Neural progenitor cell (in vitro differentiated cells): ENCODE measurements at places on chromosomes 5 and 9. TPM values are rescaled to one million over a fixed set of nuclear protein-coding genes. Genes with fewer than 3 reads are reported as not detected.
A peak's percentile ranks its signal among the peaks of the same experiment; 100 is the strongest.

GRCh38 chr5:67249590-67249895 lies 52.9 kb upstream of the CD180 start:
- no peaks in the 10 kb centered on the region for H3K36me3 ChIP-seq
- no peak overlapping the region for H3K27ac ChIP-seq
- DNase-seq = no peak
- H3K27me3 ChIP-seq = no peaks in the 10 kb centered on the region
- peaks cover 6% of the 10 kb centered on the region for H3K4me1 ChIP-seq

DNA sequence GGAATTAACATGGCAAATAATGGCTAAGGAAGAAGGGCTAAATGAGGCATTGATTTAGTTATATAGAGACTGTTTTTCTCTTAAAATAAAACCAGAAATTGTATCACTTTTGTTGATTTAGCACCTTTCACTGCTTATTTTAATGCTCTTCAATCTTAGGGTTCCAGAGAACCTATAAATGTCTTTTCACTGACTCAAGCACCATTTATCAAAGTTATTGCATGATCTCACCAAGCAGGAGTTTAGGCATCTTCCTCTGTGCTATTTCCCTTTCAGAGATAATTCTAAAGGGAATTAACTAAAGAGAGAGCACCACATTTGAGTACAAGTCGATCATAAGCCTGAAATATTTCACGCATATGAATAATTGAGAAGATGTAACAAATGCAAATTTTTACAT lies 357.1 kb downstream of the CDH18 start:
- no peak overlapping the region for H3K27ac ChIP-seq
- no peak overlapping the region for H3K4me3 ChIP-seq
- no peaks in the 10 kb centered on the region for H3K27me3 ChIP-seq
- no peaks in the 10 kb centered on the region for H3K36me3 ChIP-seq

GRCh38 chr5:6674886-6675285 lies 38.3 kb upstream of the TENT4A start:
- H3K4me3 ChIP-seq = no peak overlapping the region
- H3K27ac ChIP-seq = no peak overlapping the region
- no peaks in the 10 kb centered on the region for H3K27me3 ChIP-seq
- no peaks in the 10 kb centered on the region for H3K4me1 ChIP-seq
- DNase-seq = no peak

DNA sequence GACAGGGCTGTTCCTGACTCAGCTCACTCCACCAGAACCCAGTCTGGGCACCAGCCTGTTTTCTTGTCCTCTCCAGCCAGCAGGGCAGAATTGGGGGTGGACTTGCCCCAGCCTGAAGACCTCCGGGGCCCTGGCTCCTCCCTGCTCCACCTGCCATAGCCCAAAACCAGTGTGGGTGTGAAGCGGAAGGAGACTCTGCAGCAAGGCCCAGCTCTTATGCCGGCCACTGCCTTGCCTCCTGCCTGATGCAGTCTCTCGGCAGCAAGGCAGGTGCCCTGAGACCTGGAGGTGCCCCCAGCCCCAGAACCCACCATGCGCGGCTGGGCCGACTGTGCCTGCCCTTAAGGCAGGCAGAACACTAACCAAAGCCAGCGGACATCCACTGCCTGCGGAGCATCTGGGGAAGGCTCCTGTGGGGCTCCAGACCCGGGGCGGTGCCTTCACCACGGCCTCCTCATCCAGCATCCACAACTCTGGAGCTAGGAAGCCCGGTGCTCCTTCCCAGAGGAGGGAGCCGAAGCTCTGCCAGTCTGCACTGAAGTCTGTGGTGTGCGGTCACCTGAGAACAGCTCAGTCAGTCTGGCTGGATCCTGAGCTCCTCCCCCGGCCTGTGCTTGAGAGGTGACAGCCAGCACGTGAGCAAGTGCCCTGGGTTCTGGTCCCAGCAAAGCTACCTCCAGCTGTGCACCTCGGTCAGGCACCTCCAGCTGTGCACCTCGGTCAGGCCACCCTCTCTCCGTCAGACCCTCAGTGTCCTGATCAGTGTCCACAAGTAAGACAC lies 116.7 kb downstream of the ADAMTS2 start:
- peaks cover 13% of the 10 kb centered on the region for H3K4me1 ChIP-seq
- no peaks in the 10 kb centered on the region for H3K36me3 ChIP-seq
- peak; percentile 49 for DNase-seq
- no peaks in the 10 kb centered on the region for H3K27me3 ChIP-seq
- H3K27ac ChIP-seq = no peak overlapping the region
- no peak overlapping the region for H3K4me3 ChIP-seq

DNA sequence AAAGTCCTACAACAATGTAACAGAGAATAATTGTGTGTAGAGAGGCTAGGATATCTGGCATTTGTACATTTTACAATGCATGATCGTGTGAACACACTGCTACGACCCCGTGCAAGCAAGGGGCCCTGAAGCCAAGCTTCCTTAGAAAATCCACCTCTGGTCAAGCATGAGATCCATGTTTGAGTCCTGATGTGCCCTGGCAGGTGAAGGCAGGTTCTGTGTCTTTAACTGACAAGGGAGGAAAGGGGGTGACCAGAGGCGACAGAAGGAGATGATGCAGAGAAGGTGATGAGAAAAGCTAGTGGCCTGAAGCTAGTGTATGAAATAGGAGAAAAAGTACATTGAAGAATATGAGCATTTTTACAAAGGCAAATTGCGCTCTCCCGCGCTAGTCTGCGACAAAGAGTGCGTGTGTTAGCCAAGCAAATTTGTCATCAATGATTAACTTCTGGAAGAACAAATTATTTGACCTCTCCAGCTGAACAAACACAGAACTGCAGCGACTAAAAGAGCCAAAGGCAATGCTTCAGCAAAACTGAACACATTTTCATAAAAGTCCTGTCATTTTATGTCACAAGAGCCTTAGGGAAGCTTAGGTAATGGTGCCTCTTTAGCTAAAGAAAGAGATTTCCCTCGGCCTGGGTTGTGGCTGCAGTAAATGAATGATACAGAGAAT lies 101.7 kb upstream of the DAPK1 start:
- no peak for DNase-seq
- no peak overlapping the region for H3K4me3 ChIP-seq
- no peak overlapping the region for H3K27ac ChIP-seq
- H3K4me1 ChIP-seq = no peaks in the 10 kb centered on the region

GRCh38 chr9:99130069-99130468 lies 25.2 kb downstream of the TGFBR1 start:
- H3K27ac ChIP-seq = no peak overlapping the region
- H3K27me3 ChIP-seq = no peaks in the 10 kb centered on the region
- H3K4me1 ChIP-seq = no peaks in the 10 kb centered on the region
- no peak overlapping the region for H3K4me3 ChIP-seq
- DNase-seq = no peak

DNA sequence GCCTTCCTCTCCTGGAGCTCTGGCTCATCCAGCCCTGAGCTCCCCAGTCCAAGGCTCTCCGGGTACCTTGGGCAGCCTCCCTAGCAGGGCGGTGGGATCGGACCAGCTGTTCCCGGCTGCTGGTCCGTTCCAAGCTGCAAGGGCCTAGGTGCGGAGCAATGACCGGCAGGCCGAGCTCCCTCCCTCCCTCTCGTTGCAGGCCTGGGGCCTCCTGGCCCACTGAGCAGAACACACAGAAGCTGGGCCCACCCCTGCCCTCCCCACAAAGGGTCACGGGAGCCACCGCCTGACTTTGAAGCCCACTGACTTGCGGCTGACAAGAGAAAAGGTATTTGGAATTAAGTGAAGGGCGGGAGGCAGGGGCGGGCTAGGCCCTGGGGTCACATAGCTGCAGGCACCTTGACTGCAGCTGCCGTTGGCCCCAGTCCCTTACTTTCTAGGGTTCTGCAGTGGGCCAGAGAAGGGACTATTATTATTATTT lies 104.7 kb upstream of the IER5L start:
- H3K4me3 ChIP-seq = no peak overlapping the region
- H3K27ac ChIP-seq = no peak overlapping the region
- no peaks in the 10 kb centered on the region for H3K27me3 ChIP-seq
- H3K4me1 ChIP-seq = peaks cover 30% of the 10 kb centered on the region
- H3K36me3 ChIP-seq = no peaks in the 10 kb centered on the region

GRCh38 chr5:104247260-104247659 lies 684.7 kb upstream of the NUDT12 start:
- no peak overlapping the region for H3K27ac ChIP-seq
- DNase-seq = no peak
- no peak overlapping the region for H3K4me3 ChIP-seq
- H3K27me3 ChIP-seq = no peaks in the 10 kb centered on the region

DNA sequence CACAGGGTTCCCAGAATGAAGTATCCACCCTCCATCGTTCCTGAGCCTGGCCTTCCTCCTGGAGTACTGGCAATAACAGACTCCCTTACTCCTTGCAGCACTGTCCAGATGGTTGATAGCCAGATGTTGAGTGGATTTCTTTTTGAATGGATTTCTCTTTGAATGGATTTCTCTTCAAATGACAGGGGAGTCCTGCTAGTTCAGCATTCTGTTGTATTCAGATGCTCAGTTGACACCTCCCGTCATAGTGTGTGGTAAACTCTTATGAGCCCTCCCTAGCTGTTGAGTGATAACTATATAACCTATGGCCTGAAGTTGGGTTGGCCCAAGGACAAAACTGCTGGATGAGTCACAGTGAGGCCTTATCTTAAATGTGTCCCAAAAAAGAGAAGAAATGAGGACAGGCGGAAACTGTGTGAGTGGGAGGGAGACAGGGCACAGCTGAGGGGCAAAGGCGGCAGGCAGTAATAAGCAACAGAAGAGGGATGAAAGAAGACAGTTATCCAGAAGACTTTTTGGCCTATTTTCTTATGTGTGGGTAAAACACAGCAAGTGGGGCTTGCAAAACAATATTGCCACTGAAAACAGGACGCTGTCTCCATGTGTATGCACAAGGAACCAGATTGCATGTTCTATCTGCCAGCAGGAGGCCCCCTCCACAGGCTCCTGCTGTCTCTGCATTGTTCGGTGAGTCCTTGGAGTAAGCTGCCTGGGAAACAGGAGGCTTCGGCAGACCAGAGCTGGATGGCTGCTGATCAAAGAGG lies 209.5 kb upstream of the S1PR3 start:
- H3K27me3 ChIP-seq = no peaks in the 10 kb centered on the region
- peaks cover 65% of the 10 kb centered on the region for H3K4me1 ChIP-seq
- peak; percentile 67 for DNase-seq

GRCh38 chr5:137609127-137609526 lies 110.0 kb upstream of the SPOCK1 start:
- no peak overlapping the region for H3K4me3 ChIP-seq
- no peaks in the 10 kb centered on the region for H3K27me3 ChIP-seq
- no peak overlapping the region for H3K27ac ChIP-seq
- H3K36me3 ChIP-seq = no peaks in the 10 kb centered on the region
- H3K4me1 ChIP-seq = peaks cover 6% of the 10 kb centered on the region

GRCh38 chr9:108553111-108553635 lies 302.6 kb downstream of the ACTL7B start:
- no peaks in the 10 kb centered on the region for H3K36me3 ChIP-seq
- no peak overlapping the region for H3K27ac ChIP-seq
- no peak for DNase-seq

DNA sequence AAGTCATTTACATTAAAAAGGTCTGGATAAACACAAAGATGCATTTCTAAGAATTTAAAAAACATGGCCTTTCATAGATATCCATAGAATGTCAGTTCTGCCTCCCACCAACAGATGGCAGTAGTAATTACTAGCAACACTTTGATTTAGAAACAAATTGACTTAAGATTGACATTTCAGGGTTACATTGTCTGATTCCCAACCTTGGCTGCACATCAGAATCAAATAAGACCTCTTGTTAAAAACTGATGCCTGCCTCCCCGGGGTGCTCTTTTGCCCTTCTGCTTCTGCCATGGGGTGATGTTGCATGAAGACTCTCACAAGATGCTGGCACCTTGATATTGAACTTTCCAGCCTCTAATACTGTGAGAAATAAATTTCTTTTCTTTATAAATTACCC lies 146.2 kb upstream of the GPR151 start:
- no peak for DNase-seq
- no peak overlapping the region for H3K4me3 ChIP-seq
- H3K36me3 ChIP-seq = no peaks in the 10 kb centered on the region
- H3K27ac ChIP-seq = no peak overlapping the region
- peaks cover 24% of the 10 kb centered on the region for H3K4me1 ChIP-seq

- no peaks in the 10 kb centered on the region for H3K36me3 ChIP-seq
- no peaks in the 10 kb centered on the region for H3K27me3 ChIP-seq
- no peak overlapping the region for H3K4me3 ChIP-seq
- H3K27ac ChIP-seq = no peak overlapping the region
These were observed 55.8 kb downstream of the NSG2 start for GRCh38 chr5:174101195-174101730.

GRCh38 chr9:3719286-3719685 lies 193.5 kb upstream of the RFX3 start:
- no peak overlapping the region for H3K27ac ChIP-seq
- no peaks in the 10 kb centered on the region for H3K4me1 ChIP-seq
- DNase-seq = no peak

- no peaks in the 10 kb centered on the region for H3K27me3 ChIP-seq
- no peaks in the 10 kb centered on the region for H3K36me3 ChIP-seq
- no peak overlapping the region for H3K4me3 ChIP-seq
These were observed 33.9 kb downstream of the TAS2R1 start for GRCh38 chr5:9596171-9596780.

DNA sequence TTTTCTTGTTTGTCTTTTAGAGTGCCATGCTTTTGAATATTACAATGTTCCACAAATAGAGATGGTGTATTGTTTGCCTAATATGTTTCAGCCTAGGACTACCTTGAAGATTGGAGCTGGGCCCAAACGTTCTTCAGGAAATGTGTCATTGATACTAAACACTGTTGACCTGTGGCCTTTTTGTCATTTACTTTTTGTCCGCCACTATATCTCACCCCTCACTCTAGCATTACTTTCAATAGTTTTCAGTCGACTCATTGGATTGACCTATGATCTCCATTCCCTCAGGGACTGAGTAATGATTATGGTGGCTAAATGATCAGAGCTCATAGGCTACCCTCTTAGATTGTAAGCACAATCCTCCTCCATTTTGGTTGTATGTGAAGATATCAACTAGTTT lies 115.8 kb downstream of the NUDT12 start:
- no peak for DNase-seq
- H3K36me3 ChIP-seq = no peaks in the 10 kb centered on the region
- no peaks in the 10 kb centered on the region for H3K27me3 ChIP-seq
- H3K4me3 ChIP-seq = no peak overlapping the region

- no peak overlapping the region for H3K4me3 ChIP-seq
- H3K27me3 ChIP-seq = peaks cover 80% of the 10 kb centered on the region
- no peak overlapping the region for H3K27ac ChIP-seq
These were observed 1.2 kb upstream of the SLC25A48 start for GRCh38 chr5:135832941-135833920.

- DNase-seq = no peak
- no peaks in the 10 kb centered on the region for H3K27me3 ChIP-seq
- H3K36me3 ChIP-seq = no peaks in the 10 kb centered on the region
- no peaks in the 10 kb centered on the region for H3K4me1 ChIP-seq
- H3K27ac ChIP-seq = no peak overlapping the region
- H3K4me3 ChIP-seq = no peak overlapping the region
These were observed 24.4 kb downstream of the SLC12A7 start for GRCh38 chr5:1087428-1087827.

GRCh38 chr9:130940693-130941576 lies 1.9 kb upstream of the FIBCD1 start:
- no peak overlapping the region for H3K4me3 ChIP-seq
- no peak overlapping the region for H3K27ac ChIP-seq
- peak; percentile 83 for DNase-seq
- peaks cover 21% of the 10 kb centered on the region for H3K4me1 ChIP-seq
- H3K36me3 ChIP-seq = no peaks in the 10 kb centered on the region

GRCh38 chr5:67010684-67011409 lies 185.8 kb downstream of the CD180 start:
- DNase-seq = no peak
- no peak overlapping the region for H3K27ac ChIP-seq
- H3K36me3 ChIP-seq = no peaks in the 10 kb centered on the region
- no peak overlapping the region for H3K4me3 ChIP-seq
- H3K27me3 ChIP-seq = peaks cover under 1% of the 10 kb centered on the region

Gene GABRB2
- total RNA-seq = 0.53 and 0.58 TPM in 2 replicates

Gene ZNF474
- 0.40 and 1.3 TPM in 2 replicates for total RNA-seq

Gene ARHGEF28
- total RNA-seq = 0.11 and 0.28 TPM in 2 replicates

Gene KIF4B
- 0.12 TPM in 1 of 2 replicates, not detected in the other for total RNA-seq

Gene LHX2
- total RNA-seq = 36.3 and 59.5 TPM in 2 replicates

Gene ANXA2R
- total RNA-seq = 0.17 and 0.74 TPM in 2 replicates

Gene FGF1
- not detected in 2 replicates for total RNA-seq

Gene SMU1
- 28.6 and 34.9 TPM in 2 replicates for total RNA-seq
